Fibroblast of lung (primary cell): ENCODE measurements at places on chromosomes 1 and 21. TPM values are rescaled to one million over a fixed set of nuclear protein-coding genes. Genes with fewer than 3 reads are reported as not detected.

DNA sequence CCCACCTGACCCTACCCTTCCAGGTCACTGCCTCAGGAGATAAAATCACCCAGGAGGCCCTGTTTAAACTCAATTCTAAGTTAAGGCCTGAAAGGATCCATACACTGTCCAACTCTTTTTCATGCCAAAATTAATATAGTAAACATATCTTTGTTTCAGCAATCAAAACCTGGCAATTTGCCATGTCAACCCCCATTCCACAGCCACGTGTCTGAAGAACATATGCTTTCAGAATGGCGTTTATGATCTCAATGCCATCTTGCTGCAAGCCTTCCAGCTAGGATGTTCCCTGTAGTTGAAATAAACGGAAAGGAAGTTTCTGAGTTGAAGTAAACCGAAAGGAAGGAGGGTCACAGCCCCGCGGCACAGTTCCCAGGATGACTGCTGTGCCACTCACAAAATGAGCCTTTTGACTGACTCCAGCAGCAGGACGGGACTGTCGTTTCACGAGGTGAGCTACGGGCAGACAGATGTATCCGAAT lies 472.0 kb downstream of the SMYD3 start:
- no peak for DNase-seq
- no peaks in the 10 kb centered on the region for H3K27me3 ChIP-seq
- no peaks in the 10 kb centered on the region for H3K4me1 ChIP-seq

DNA sequence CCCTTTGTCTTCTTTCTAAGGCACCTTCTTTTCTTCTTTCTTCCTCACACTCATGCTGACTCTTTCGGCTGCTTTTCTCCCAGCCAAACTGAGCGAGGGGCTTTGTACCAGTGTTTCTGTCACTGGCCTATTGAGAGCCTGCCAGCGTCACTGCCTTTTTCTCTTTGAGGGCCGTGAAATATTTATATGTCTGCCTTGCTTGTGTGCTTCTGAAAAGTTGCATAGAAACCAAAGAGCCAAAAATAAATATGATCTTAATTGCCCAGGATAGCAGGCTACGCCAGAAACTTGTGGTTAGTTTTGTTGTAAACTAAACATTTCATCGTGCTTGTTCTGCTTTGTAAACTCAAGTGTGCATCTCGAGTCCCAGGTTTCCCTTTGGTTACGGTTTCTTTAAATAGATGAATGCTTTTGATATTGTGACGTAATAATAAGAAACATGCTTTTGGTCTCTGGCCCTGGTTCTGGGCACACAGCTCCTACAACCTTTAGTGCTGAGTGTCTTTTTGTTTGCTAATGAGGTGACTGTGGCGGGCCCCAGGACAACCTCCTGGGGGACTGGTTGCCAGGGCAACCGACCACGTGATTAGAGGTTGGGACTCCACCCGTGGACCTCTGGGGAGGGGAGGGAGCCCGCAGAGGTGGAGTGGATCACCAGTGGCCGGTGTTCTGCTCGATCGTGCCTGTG lies 10.8 kb downstream of the SLC37A1 start:
- H3K4me3 ChIP-seq: peak overlapping the region; percentile 29
- H3K36me3 ChIP-seq: no peaks in the 10 kb centered on the region
- DNase-seq: peak; percentile 56

DNA sequence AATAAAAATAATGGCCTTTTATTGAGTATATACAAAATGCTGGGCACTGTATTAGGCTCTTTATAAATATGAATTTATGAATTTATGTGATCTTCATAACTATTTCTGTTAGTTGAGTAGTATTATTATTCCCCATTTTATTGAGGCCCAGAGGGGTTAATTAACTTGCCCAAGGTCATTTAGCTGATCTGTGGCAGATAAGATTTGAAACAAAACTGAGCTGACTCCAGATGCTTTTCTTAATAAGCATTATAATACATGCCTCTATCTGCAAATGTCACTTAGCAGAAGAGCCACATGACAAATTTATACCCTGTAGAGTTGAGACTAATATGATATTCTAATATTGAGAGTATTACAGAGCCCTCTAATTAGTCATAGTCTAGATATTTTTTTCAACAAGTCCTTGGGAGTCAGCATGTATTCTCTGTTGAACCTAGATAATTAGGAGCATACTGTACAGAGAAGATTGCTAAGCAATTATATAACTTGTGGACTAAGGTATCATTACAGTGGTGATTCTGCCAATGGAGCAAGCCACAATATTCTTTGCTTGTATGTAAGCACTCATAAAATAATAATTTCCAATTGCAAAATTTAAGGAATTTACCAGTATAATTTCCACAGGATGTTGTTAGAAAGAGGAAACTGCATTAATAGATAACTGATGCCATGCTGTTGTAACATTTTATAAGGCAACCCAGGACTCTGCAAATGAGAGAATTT lies 112.0 kb downstream of the LRRC40 start:
- H3K27ac ChIP-seq: no peak overlapping the region
- DNase-seq: no peak
- H3K27me3 ChIP-seq: no peaks in the 10 kb centered on the region
- no peaks in the 10 kb centered on the region for H3K36me3 ChIP-seq
- H3K4me1 ChIP-seq: peaks cover 9% of the 10 kb centered on the region

- DNase-seq: no peak
- no peak overlapping the region for H3K4me3 ChIP-seq
- H3K27me3 ChIP-seq: peaks cover 30% of the 10 kb centered on the region
- no peaks in the 10 kb centered on the region for H3K36me3 ChIP-seq
- H3K4me1 ChIP-seq: no peaks in the 10 kb centered on the region
Observed at GRCh38 chr1:110215621-110216515, 5.8 kb downstream of the KCNC4 start.

DNA sequence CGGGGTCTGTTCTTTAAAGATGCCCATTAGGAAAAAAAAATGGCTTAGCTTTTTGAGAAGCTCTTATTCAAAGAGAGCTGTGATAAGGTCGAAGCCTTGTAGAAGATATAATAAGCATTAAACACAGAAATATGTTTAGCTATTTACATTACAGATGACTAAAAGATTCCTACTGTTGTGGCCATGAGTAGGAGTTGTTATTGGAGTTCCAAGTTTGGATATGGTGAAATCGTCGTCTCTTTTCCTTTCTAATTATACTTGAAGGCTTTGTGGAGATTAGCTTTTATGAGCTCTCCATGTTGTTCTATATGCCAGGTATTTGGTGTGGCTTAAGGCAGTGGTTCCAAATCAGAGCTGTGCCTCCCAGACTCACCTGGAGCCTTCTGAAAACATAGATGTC lies 79.9 kb upstream of the LAMC2 start:
- H3K4me3 ChIP-seq: no peak overlapping the region
- H3K36me3 ChIP-seq: peaks cover 7% of the 10 kb centered on the region
- peak overlapping the region; percentile 30 for H3K27ac ChIP-seq
- H3K4me1 ChIP-seq: peaks cover 13% of the 10 kb centered on the region
- no peaks in the 10 kb centered on the region for H3K27me3 ChIP-seq

GRCh38 chr1:198825254-198825653 lies 186.4 kb downstream of the PTPRC start:
- no peaks in the 10 kb centered on the region for H3K4me1 ChIP-seq
- H3K27ac ChIP-seq: no peak overlapping the region
- no peak overlapping the region for H3K4me3 ChIP-seq
- no peaks in the 10 kb centered on the region for H3K27me3 ChIP-seq

- no peak overlapping the region for H3K27ac ChIP-seq
- no peak overlapping the region for H3K4me3 ChIP-seq
- peaks cover 2% of the 10 kb centered on the region for H3K4me1 ChIP-seq
- H3K36me3 ChIP-seq: no peaks in the 10 kb centered on the region
Observed at GRCh38 chr1:67441183-67441582, 11.0 kb upstream of the SERBP1 start.

DNA sequence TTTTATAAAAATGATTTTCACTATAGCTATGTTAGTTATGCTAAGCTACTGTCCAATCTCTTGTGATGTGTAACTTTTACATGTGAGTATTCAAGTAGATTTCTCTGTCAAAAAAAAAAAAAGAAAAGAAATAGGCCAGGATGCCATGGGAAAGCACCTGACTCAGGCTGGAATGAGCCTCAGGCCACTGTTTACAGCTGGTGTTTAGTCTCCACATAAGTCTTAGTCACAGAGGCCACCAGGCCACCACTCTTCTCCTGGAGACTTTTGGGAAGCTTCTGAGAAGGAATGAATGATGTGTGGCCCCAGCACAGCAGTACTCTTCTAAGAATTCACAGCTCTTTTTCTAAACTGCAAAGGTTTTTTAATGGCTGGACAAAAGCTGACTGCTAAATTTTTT lies 48.9 kb downstream of the CHML start:
- no peak for DNase-seq
- no peaks in the 10 kb centered on the region for H3K36me3 ChIP-seq
- H3K27ac ChIP-seq: no peak overlapping the region
- no peak overlapping the region for H3K4me3 ChIP-seq
- peaks cover 4% of the 10 kb centered on the region for H3K4me1 ChIP-seq

DNA sequence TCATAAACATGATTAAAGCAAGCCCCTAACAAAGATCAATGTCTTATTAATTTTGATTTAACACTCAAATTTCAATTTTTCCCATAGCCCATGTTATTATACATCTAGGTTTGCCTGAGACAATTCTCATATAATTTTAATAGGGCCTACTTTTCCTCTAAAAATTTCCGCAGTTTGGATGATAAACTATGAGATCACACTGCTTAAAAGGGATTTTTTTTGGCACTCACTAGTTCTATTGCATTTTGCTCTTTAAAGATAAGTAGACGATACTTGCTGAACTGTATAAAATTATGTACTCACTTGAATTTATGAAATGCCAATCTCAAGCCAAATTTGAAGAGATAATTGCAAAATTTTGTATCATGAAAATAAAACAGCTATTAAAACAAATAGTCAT lies 480.4 kb upstream of the ZRANB2 start:
- DNase-seq: peak; percentile 19
- H3K4me3 ChIP-seq: no peak overlapping the region
- H3K27me3 ChIP-seq: no peaks in the 10 kb centered on the region

GRCh38 chr1:8006037-8006963 lies 19.8 kb downstream of the ERRFI1 start:
- peaks cover 33% of the 10 kb centered on the region for H3K4me1 ChIP-seq
- peak overlapping the region; percentile 96 for H3K27ac ChIP-seq
- no peaks in the 10 kb centered on the region for H3K27me3 ChIP-seq
- no peak overlapping the region for H3K4me3 ChIP-seq
- peaks cover 5% of the 10 kb centered on the region for H3K36me3 ChIP-seq

GRCh38 chr1:185732951-185733350 lies 1.2 kb upstream of the HMCN1 start:
- no peak overlapping the region for H3K4me3 ChIP-seq
- peaks cover 2% of the 10 kb centered on the region for H3K27me3 ChIP-seq
- DNase-seq: no peak
- no peaks in the 10 kb centered on the region for H3K36me3 ChIP-seq

- no peak overlapping the region for H3K4me3 ChIP-seq
- no peaks in the 10 kb centered on the region for H3K36me3 ChIP-seq
- peaks cover 4% of the 10 kb centered on the region for H3K4me1 ChIP-seq
- DNase-seq: peak; percentile 58
Observed at GRCh38 chr1:69121723-69122122, 446.0 kb upstream of the LRRC7 start.

DNA sequence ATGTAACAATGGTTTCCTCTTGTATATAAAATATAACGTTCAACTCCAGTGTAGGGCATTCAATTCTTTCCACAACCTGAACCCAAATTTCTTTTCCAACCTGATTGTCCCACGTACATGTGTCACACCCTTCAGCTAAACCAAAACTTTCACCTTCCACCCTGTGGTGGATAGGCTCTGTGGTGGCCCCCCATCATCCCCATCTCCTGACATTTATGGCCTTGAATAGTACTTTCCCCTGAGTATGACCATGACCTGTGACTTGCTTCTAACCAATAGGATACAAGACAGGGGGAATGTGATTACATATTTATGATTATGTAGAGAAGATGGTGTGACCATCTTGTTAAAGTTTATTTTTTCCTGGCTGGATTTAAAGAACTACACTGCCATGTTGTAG lies 377.0 kb downstream of the PTPRC start:
- no peak overlapping the region for H3K4me3 ChIP-seq
- DNase-seq: no peak
- H3K27ac ChIP-seq: no peak overlapping the region
- no peaks in the 10 kb centered on the region for H3K36me3 ChIP-seq
- no peaks in the 10 kb centered on the region for H3K27me3 ChIP-seq

DNA sequence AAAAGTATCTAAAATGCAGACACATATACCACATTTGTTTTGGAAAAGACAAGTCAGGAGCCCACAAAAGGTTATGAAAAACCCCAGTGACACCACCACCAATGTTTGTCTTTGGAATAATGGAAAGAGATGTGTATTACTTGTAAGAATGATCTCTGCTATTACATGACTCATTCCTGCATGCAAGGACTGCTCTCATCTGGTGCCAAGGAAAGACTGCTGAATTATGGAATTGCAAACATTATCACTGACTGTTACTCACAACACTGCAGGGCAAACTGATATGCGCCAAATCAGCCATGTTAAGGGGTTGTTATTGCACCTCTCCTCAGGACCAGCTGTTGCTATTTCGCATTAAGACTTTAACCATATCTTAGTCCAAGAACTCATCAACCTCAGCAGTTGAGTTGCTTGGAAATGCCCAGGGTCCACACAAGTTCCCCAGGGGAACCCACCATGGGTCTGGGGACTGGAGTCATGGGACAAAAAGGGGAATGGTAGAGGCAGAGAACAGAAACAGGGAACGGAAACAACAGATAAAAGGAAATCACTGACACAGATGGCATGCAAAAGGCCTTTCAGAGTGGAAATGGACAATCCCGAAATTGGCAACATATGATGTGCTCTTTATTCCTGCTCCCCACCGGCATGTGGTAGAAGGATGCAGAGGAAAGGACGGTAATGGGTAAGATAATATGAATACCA lies 34.4 kb downstream of the CAPZB start:
- H3K27me3 ChIP-seq: no peaks in the 10 kb centered on the region
- H3K4me1 ChIP-seq: peaks cover 65% of the 10 kb centered on the region
- peak; percentile 97 for DNase-seq
- peak overlapping the region; percentile 98 for H3K27ac ChIP-seq
- peaks cover 4% of the 10 kb centered on the region for H3K36me3 ChIP-seq
- H3K4me3 ChIP-seq: no peak overlapping the region

DNA sequence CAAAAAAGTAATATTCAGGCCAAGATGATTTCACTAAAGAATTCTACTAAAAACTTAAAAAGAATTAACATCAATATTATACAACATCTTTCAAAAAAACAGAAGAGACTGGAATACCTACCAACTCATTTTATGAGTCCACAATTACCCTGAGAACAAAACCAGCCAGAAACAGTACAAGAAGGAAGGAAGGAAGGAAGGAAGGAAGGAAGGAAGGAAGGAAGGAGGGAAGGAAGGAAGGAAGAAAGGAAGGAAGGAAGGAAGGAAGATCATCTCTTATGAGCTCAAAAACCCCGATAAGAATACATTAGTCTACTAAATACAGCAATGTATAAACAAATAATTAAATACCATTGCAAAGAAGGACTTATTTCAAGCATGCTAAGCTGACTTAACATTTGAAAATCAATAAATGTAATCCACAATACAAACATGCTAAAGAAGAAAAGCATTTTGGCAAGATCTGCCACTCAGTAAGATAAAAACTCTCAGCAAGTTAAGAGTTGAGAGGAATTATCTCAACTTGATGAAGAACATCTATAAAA lies 149.9 kb upstream of the RGS18 start:
- no peaks in the 10 kb centered on the region for H3K36me3 ChIP-seq
- no peaks in the 10 kb centered on the region for H3K27me3 ChIP-seq
- H3K4me1 ChIP-seq: no peaks in the 10 kb centered on the region
- no peak overlapping the region for H3K27ac ChIP-seq
- DNase-seq: no peak

The STPG1 gene
- 3.3 and 7.9 TPM in 2 replicates for total RNA-seq

The SNX7 gene
- total RNA-seq: 39.0 and 48.6 TPM in 2 replicates

The DNASE2B gene
- not detected in 2 replicates for total RNA-seq

The ZNF683 gene
- total RNA-seq: not detected in 2 replicates

The CD1B gene
- total RNA-seq: not detected in 2 replicates
